ENCODE measurements at places on chromosomes 1 and 21.
A peak's percentile ranks its signal among the peaks of the same experiment; 100 is the strongest.

GRCh38 chr1:43171312-43171875 is 696 bp downstream of the EBNA1BP2 start:
- DNase-seq, result no peak

DNA sequence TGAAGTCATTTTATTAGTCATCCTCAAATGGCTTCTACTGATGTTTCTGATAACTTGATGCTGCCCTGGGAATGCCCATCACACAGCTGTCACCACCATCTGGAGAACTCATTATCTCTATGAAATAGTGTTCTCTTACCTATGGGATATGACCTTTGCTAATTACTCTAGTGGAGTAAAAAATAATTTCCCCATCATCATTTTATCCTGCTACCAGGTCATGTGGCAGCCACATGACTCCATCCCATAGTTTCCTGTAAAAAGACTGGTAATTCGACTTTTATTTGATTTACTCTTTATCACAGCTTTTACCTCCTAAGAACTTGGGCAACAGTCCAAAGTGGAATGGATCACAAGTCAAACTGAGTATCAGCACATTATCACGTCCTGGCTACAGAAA is 76.1 kb upstream of the USP25 start:
- DNase-seq, result no peak

DNA sequence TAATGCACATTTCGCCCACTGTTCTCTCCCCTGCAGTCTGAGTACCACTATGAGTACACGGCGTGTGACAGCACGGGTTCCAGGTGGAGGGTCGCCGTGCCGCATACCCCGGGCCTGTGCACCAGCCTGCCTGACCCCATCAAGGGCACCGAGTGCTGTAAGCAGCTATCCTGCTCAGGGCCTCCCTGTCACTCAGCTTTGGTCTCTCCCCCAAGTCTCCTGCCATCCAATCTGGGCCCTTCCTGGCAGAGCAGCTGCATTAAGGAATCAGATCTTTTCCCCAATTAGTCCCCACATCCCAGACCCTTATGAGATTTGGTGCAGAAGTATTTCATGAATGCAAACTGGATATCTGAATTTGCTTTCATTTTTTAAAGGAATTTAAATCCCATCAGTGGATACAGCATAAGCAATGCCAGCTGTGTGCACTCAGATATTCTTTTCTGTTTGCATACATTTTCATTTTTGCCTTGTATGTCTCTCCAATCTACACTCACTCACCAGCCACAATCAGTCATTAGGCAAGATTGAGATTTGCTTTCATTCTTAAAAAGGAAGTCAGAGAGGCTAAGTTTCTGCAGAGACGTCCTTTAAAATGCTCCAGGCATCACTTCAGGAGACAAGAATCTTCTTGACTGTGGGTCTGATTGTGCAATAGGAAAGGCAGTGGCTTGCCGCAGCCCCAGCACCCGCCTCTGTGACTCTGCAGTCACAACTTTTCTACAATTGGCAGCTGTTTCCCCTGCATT is 48.1 kb downstream of the ELAPOR1 start:
- no peak for DNase-seq

DNA sequence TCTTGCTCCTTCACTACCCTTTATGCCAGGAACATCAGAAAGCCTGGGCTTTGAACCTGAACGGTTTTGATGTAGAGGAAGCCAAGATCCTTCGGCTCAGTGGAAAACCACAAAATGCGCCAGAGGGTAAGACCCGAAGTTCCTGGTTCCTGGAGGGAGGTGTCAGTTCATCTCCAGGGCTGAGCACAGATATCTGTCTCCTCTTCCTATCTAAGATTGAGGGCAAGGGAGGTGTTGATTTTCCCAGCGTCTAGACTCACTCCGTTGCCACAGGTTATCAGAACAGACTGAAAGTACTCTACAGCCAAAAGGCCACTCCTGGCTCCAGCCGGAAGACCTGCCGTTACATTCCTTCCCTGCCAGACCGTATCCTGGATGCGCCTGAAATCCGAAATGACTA is 915 bp downstream of the CDC20 start:
- DNase-seq, result no peak

GRCh38 chr1:159171688-159172501 is 480 bp downstream of the CADM3 start:
- no peak for DNase-seq

DNA sequence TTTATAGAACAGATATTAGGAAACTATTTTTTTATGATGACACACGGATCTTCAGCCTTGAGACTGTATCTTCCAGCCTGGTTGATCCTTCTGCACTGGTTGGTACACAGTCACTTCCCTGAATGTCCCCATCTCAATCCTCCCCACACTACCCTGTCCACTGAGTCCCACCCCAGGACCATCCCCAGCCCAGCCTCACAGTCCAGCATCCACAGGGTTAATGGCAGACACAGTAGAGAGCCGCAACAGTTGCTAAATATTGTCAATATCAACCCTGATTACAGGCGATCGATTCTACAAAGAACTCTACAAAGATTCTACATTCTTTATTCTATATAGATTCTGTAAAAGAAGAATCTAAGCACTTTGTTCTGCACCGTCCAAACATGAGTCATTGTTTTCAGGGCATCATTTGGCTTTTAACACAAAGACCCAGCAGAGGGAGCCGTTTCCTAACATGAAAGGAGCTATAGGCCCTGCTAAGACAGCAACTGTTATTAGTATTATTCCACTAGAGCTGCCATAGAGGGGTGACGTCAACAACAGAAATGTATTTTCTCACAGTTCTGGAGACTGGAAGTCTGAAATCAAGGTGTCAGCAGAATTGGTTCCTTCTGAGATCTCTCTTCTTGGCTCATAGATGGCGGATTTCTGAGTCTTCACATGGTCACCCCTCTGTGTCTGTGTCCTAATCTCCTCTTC is 30.1 kb upstream of the IFNAR2 start:
- DNase-seq, result peak; percentile 54

- DNase-seq, result no peak
Measured at GRCh38 chr1:67983867-67984266, 66.6 kb downstream of the DIRAS3 start.

DNA sequence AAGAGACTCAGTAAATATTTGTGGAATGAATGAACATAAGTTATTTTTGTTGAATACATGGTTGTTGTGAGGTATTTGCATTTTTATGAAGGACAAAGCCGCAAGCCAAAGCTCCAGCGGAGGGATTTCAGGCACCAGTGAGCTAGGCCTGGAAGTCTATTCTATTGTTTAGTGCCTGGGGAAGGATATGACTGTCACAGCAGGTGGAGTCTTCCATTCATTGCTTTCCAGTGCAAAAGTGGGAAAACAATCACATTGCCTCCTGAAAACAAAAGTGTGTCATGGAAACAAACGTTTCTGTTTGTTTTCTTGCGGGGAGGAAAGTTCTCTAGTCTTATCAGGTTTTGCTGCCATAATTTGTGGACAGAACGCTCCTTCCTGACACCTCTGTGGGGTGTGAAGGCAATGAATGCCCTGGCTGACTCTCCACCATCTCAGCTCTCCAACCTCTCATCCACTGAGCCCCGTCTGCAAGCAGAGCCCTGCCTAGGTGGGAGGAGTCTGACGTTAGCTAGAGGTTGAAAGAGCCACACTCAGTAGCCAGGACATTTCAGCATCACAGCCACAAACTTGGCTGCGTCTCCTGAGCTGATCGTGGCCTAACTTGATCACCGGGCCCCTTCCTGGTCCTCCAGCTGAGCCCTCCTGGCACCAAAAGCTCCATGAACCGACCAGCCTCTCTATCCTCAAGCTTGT is 739.1 kb downstream of the MATN1 start:
- no peak for DNase-seq

DNA sequence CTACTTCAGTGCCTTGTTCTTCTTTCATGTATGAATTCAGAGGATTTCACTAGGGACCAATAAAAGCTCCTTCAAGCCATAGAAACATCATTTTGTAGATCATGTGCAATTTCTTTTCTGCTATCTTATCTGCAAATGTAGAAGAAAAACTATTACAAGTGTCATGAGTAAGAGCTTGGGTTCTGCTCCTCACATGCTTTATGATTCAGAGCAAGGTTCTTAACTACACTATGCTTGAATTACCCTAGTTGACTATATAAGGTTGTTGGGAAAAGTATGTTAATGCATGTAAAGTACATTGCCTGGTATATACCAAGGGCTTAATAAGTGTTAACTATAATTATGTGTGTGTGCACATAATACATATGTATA is 91.4 kb upstream of the S1PR1 start:
- no peak for DNase-seq

- DNase-seq, result no peak
Measured at GRCh38 chr1:234276151-234276788, 97.0 kb upstream of the COA6 start.

- DNase-seq, result no peak
Measured at GRCh38 chr21:27569831-27570230, 602.9 kb upstream of the ADAMTS5 start.

DNA sequence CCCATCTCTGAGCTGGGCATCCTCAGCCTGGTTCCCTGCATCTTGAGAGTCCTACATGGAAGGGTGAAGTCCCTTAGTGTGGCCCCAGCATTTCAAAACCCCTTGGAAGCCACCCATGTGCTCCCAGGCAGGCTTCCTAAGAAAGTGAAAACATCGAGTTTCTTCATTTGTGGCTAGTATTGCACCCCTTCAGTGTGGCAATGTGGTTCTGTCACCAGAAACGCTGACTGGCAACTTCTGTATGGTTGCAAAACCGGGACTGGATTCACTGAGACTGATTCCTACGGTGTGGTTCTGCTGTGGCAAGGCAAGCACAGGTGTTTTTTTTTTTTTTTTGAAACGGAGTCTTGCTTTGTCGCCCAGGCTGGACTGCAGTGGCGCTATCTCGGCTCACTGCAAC is 9.0 kb upstream of the IFNGR2 start:
- no peak for DNase-seq

GRCh38 chr1:10209905-10210810 is at the start of gene KIF1B:
Gene KIF1B, plus strand, starts transcription at chr1:10210570. Its CDS starts 21,759 bp downstream, at chr1:10232329.
- DNase-seq, result peak; percentile 89

DNA sequence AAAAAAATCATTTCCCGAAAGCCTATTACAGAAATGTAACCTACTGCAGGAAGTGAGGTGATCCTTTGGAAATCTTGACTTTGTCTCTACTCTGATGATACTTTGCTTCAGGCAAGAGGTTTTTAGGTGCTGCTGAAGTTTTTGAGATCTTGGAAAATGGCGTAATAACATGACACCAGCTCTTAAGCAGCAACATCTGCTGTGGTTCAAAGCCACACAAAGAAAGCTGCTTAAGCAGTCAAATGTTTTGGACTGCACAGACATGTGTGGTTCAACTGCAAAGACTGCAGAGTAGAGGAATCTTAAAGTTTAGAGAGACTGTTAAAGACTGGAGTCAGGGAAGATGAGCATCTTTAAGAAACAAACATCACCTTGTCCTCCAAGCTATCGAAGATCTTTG is 139.0 kb downstream of the RASAL2 start:
- DNase-seq, result no peak

DNA sequence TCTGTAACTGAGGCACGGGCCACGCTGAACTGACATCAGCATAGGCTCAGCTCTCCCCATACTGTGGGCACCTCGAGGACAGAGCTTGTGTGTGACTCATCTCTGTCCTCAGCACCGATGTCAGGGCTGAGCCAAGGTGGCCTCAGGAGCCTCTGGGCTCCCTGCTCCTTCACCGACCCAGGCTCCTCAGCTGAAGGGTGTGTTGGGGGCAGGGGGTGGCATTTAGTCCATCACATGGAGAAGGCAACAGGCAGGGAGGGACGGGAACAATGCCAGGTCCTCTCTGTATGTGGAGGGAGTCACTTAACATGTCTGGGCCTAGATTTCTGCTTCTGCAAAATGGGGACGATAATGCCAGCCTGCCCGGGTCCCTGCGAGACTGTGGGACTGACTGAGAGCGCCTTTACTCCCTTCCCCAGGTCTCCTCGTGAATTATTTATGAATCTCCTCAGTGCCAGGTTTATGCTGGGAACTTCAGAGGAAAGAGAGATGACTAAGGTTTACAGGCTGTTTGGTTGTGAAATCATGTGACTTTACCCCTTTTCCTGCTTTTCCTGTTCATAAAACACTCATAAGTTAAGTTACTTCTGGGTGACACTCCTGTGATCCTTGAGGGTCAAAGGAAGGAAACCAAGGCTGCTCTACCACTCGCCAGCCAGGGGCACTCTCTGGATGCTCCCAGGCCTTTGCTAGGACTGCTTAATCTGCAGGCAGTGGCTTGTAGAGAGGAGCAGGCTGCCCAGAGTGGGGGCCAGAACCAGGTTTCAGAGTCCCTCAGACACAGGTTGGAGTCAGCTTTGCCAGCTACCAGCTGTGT is 16.2 kb downstream of the TTC39A start:
- DNase-seq, result no peak

- no peak for DNase-seq
Measured at GRCh38 chr1:31122741-31123140, 57.2 kb upstream of the PUM1 start.

DNA sequence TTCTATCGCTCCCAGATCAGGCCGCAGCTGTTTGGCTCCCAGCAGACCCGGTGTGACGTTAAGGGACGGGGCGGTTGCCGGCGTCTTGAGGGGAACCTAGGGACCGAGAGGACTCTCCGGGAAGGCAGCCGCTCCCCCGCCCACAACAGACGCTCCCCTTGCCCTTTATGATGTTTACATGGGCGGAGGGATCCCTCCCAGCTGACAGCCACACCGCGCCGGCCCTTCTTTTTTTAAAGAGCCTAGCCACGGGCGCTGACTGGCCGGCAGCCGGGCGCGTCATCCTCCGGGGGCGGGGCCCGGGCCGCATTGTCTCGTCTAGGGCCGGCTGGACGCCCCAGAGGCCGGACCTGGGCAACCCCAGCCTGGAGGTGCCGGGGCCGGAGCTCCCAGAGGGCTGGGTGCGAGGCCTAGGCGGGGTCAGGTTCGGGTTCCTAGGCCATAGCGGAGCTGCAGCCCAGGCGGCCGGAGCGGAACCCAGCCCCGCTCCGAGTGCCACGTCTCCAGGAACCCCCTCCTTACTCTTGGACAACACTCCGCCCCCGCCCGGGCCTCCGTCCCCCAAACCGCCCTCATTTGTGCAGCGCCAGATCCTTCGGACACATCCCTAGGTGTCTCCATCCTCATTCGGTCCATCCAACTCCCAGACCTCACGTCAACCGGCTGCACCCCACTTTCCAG is at the start of gene PCAT6:
Gene PCAT6, plus strand, starts transcription at position 340 of the 681 bp plus-strand sequence.
- peak; percentile 75 for DNase-seq

DNA sequence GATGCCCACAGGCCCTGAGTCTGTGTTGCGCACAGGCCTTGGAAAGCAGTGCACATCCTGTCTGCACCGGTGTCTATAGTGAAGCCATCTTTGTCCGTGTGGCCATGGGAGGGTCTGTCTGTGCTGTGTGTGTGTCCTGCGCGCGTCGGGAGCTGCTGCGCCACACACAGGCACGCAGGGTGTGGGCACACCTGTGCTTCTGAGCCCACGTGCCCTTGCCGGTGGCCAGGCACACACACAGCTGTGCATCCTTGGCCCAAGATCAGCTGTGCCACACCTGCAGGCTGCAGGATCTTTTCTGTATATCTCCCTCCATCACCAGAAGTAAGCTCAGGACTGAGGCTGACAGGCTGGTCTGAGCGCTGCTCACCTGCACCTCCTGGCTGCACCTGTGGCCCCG is 3.2 kb upstream of the SAMD11 start:
- DNase-seq, result no peak

GRCh38 chr21:26282058-26282457 is 111.5 kb upstream of the APP start:
- no peak for DNase-seq

GRCh38 chr1:53198241-53198651 is 1.6 kb downstream of the CPT2 start:
- DNase-seq, result no peak
